H9 (cell line): ENCODE measurements at places on chromosomes 4 and X.
A peak's percentile ranks its signal among the peaks of the same experiment; 100 is the strongest.

DNA sequence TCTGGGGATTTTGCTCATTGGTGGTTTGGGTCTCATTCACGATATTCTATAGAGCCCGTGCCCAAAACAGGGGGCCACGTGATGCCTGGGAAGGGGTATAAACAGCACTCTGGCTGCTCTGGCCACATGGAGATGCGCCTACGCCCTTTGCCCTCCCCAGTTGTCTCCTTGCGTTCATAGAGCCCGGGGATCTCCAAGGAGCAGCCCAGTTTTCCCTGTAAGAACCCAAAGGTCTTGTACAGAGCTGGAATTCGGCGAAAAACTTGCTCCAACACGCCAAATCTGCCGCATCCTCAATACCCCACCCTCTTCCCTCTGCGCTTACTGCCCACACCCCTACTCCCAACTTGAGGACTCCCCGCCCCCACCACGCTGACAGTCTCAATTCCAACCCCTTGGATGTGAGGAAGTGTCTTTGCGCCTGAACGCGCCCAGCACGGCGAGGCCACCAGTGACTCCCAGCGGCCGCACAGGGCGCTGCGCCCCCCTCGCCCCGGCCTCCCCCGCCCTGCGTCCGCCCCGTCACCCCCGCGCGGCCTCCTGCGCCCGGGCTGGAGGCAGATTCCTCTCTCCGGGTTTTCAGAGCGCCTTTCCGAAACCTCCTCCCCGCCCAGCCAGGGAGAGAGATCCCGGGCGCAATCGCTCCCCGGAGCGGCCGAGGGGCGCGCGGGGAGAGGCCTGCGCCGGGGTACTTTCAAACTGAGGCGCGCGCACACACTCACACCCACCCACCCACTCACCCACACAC is at the start of gene NHS:
Gene NHS, plus strand, starts transcription at position 582 of the 748 bp plus-strand sequence. CDS start 558 bp downstream, outside the sequence.
- DNase-seq, result peak; percentile 87

DNA sequence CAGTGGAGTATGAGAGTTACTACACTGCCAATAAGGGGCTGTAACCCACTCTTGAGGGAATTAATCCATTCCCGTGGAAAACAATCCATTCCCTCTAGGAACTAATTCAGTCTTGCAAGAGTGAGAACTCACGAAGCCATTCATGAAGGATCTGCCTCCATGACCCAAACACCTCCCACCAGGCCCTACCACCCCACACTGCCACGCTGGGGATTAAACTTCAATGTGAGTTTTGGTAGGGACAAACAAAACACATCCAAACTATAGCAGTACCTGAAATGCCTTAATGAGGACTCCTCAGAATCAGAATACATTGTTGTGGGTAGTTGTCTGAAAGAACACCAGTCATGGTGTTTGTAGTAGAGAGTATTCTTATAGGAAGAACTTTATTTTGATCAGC is 19.2 kb downstream of the PAGE4 start:
- no peak for DNase-seq

DNA sequence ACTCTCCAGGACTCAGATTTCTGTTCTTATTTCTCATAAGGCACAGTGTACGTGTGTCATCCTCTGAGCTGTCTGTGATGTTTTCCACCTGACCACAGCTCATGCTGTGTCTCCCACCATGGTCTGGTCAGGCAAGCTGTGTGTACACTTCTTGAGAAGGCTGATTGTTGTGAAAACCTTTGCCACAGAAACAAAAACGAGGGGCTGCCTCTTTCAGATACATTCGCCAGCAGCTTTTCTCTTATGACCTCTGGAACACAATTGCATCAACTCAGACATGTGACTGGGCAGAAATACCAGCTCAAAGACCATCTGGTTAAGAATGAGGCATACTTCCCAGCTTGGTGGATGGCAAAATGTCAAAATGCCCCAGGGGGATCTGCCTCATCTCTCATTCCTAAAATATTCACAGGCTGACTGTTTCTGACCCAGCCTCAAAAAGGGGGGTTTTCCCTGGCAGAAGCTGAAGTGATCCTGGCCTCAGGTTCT is 46.1 kb downstream of the PGRMC2 start:
- DNase-seq, result no peak

GRCh38 chrX:13717700-13718472 is 16.5 kb downstream of the TRAPPC2 start:
- no peak for DNase-seq

DNA sequence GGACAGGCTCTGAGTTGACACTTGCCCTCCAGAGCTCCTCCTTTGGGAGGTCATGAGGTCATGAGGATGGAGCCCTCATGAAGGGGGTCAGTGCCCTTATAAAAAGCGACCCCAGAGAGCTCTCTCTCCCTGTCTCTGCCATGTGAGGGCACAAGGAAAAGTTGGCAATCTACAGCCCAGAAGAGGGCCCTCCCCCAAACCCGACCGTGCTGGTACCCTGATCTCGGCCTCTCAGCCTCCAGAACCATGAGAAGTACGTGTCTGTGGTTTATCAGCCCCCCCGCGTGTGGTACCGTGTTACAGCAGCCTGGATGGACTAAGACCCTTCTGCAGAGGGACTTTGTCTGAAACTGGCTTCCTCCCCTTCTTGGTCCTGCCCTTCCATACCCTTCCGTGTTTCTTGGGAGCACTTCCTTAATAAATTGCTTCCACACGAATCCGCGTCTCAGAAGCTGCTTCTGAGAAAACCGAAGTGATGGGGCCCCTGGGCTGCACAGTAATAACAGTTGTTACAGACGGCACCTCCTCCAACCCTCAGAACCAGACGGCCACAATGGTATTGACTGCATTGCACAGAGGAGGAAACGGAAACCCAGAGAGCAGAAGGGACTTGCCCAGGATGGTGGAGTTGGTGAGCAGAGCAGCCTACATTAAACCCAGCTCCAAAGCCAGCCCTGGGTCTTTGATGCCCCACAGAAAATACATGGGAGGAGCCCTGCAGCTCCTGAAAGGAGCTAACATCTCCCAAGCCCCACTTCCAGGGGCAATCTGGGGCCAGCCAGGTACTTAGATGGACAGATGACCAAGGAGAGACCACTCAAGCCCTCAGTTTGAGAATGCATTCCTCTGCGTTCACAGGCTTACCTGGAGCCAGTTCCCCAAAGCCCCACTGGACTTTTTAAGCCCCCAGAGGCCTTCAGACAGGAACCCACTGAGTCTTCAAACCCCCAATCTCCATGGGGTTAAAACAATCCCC is 242.7 kb downstream of the BCOR start:
- no peak for DNase-seq

DNA sequence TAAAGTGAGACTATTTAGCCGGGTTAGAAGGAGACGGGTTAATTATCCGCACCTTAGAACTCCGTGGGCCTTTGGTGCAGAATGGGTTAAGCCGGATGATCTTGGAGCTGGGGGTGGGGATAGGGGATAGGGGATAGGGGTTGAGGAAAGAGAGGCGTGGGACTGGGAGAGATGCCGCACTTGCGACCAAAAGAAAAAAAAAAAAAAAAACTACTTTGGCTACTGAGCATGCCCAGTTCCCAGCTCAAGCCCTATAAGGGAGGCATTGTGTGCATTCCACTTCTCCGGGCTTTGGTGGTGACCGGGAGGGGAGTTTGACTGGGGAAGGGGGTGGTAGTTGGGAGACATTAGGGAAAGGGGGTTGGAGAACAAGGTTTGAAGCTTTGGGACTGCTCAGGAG is at the start of gene SLITRK4:
Gene SLITRK4, minus strand, starts transcription at position 187 of the 400 bp plus-strand sequence. CDS start 4,993 bp downstream, outside the sequence.
- peak; percentile 82 for DNase-seq

DNA sequence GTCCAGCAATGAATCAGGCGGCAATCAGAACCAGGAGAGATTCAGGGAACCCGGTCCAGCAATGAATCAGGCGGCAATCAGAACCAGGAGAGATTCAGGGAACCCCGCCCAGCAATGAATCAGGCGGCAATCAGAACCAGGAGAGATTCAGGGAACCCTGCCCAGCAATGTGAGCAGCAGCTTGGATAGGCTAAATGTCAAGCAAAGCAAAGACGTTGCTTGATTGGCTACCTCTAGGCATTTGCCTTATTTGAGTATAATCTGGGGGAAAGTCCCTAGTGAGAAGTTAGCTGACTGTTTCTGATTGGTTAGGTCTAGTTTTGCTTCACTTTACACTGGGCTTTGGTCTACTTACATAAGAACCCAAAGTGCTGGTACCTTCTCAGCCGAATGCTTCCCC is 1212.2 kb upstream of the TENM3 start:
- no peak for DNase-seq

- DNase-seq, result peak; percentile 74
Observed at GRCh38 chrX:102950908-102951866, 14.1 kb downstream of the RAB40AL start.

- no peak for DNase-seq
Observed at GRCh38 chr4:105061731-105062130, 84.9 kb upstream of the TET2 start.

DNA sequence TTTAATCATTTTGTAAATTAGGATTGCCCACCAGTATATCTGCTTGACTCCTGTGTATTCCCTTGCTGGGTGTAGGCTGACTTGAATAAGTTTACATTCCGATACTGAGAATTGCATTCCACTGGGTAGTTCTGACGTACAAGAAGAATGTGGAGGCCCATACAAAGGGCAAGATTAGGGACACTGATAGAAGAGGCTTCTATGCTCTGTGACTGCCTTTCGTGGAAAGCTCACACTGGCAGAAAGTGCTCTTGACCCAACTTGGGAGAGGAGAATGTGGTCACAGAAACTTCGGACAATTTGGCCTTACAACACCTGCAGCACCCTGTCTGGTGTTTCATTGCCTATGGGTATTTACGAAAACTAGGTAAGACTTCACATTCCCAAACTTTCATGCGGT is 126.3 kb downstream of the RAPGEF2 start:
- DNase-seq, result no peak

DNA sequence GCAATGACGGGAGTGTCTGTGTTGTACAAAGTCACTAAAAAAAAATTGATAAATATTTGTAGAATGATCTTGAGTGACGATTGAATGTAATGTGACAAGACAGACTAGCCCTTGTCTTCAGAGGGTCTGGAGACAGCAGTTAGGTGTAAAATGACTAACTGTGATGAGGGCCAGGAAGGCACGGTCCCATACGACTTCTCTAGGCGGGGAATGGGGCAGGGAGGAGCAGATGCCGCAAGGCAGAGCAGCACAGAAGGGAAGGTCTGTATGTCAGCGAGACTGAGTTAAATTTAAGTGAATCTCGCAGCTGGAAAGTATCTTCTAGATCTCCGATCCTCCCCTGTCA is 405 bp downstream of the CENPE start:
- no peak for DNase-seq

GRCh38 chr4:96729641-96730040 is 889.7 kb downstream of the PDHA2 start:
- DNase-seq, result no peak

GRCh38 chr4:69874507-69874906 is 14.6 kb upstream of the SULT1E1 start:
- no peak for DNase-seq

DNA sequence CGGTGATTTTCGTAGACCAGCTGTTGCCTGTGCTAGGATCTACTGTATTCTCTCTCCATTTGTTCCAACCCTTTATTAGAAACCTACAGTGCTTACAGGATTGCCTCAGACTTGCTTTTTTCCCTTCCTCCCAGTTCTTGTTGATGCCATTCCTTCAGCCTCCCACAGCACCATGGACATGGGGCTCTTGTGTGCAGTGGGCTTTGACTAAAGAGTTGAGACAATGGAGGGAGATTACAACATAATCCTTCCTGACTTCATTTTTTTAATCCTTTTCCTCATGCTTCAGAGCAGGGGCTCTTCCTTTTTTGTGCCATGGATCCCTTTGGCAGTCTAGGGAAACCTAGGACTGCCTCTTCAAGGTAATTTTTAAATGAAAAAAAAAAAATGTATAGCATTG is 92.1 kb downstream of the BMPR1B start:
- DNase-seq, result no peak

DNA sequence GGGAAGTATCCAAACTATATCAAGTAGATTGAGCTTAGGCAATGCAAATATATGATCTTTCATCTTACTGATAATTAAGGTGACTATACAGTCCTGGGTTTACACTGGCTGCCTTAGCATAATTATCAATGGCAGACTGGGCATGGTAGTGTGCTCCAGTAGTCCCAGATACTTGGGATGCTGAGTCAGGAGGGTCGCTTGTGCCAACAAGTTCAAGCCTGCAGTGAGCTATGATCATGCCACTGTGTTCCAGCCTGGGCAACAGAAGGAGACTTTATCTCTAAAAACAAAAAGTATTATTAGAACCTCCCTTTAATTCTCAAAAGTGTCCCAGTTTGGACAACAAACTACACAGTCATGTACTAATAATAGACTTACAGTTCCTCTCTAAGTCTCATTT is 99.4 kb upstream of the RASGEF1B start:
- DNase-seq, result no peak

DNA sequence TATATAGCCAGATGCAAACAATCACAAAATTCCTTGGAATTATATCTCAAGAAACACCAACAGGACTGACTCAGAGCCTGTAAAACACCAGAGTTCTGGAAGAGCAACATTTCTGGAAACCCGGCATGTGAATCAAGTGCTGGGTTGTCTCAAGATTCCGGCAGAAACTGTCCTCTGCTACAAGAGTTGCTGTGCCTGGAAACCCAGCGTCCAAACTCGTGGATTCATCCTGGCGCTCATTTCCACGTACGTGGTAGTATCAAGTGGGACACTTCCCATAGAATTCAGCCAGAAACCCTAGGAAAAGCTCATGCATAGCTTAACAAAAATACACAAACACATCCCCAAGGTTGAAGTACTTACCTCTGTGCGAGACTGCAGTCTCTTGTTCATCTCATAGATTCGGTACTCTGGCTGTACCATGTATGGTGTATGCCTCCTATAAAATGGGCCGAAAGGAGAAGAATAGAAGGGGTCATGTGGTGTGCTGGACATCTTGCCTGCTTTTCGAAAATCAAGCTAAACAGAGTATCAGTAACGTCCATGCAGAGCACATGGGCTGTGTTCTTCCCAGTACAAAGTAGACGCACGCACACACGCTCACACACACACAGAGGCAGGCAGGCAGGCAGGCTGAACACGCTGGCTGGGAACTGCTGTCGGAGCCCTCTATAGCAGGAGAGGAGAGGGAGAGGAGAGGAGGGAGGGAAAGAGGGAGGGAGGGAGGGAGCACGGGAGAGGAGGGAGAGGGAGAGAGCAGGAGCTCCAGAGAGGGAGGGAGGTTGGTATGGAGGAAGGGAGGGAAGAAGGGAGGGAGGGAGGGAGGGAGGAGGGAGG is at the start of gene LDB2:
Gene LDB2, minus strand, starts transcription at position 655 of the 837 bp plus-strand sequence.
- DNase-seq, result peak; percentile 90

GRCh38 chrX:10619425-10620046 is 849 bp downstream of the MID1 start:
- DNase-seq, result no peak

DNA sequence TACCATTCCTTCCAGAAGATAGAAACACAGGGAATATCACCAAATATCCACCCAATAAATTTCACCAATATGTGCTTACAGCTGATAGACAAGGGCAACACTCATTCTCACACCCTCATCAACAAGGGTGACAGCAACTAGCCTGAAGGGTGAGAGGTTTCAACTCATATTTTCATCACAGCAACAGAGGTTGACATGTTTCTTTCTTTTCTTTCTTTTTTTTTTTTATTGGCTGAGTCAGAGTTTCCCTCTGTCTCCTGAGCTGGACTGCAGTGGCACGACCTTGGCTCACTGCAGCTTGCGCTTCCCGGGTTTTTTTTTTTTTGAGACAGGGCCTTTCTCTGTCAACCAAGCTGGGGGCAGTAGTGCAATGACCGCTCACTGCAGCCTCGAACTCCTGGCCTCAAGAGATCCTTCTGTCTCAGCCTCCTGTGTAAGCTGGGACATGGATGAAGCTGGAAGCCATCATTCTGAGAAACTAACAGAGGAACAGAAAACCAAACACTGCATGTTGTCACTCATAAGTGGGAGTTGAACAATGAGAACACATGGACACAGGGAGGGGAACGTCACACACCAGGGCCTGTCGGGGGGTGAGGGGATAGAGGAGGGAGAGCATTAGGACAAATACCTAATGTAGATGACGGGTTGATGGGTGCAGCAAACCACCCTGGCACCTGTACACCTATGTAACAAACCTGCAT is 27.5 kb upstream of the ASMTL start:
- DNase-seq, result no peak
